ENCODE measurements at places on chromosomes 2 and 18.

- H3K4me3 ChIP-seq, result no peak overlapping the region
- no peaks in the 10 kb centered on the region for H3K4me1 ChIP-seq
- H3K27me3 ChIP-seq, result no peaks in the 10 kb centered on the region
- H3K36me3 ChIP-seq, result no peaks in the 10 kb centered on the region
- H3K27ac ChIP-seq, result no peak overlapping the region
Measured at GRCh38 chr2:211901226-211901846, 637.3 kb downstream of the ERBB4 start.

DNA sequence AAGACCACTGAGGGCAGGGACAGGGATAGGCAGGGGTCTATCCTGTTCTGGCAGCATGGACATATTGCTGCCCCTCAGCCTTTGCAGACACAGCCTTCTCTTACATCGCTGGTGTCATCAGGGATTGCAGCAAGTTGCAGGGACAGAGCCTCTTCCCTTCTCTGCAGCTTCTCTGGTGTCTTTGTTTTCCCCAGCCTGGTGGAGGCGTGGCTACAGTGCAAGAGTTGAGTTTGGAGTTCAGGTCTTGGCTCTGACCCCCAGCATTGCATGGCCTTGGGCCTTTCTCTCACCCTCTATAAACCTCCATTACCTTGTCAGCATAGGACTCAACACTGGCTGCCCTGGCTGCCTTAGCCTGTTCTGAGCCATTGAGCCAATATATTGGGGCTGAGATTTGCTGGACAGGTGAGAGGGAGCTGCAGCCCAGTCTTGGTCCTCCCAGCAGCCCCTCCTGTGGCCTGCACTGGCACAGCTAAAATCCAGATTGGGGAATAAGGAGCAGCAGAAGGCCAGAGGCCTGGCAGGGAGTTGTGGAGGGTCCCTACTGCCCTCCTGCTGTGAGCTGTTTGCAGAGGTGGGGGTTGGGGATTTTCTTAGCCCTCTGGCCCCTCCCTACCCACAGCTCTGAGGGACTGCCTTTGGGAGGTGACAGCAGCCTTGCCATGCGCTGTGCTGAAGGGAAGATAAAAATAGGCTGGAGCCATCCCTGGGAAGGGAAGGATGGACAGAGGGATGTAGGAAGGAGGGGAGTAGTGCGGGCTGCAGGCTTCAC is 22.8 kb downstream of the EHD3 start:
- no peak overlapping the region for H3K4me3 ChIP-seq
- H3K36me3 ChIP-seq, result peaks cover 18% of the 10 kb centered on the region

DNA sequence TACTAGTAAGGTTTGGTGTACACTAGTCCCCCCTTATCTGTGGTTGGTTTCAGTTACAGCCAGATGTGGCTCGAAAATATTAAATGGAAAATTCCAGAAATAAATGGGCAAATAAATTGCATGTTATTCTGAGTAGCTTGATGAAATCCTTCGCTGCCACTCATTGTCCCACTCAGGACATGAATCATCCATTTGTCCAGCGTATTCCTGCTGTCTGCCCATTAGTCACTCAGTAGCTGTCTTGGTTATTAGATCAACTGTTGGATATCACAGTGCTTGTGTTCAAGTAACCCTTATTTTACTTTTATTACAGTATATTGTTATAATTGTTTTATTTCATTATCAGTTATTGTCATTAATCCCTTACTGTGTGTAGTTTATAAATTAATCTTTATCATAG is 21.7 kb downstream of the ZDBF2 start:
- H3K4me1 ChIP-seq, result no peaks in the 10 kb centered on the region
- no peak overlapping the region for H3K27ac ChIP-seq
- H3K27me3 ChIP-seq, result no peaks in the 10 kb centered on the region
- DNase-seq, result no peak

- H3K27ac ChIP-seq, result no peak overlapping the region
- no peak for DNase-seq
- no peak overlapping the region for H3K4me3 ChIP-seq
- no peaks in the 10 kb centered on the region for H3K27me3 ChIP-seq
- H3K4me1 ChIP-seq, result no peaks in the 10 kb centered on the region
Measured at GRCh38 chr2:22958308-22958707, 426.7 kb upstream of the KLHL29 start.

GRCh38 chr2:73944714-73945113 is 18.0 kb downstream of the DGUOK start:
- H3K27ac ChIP-seq, result no peak overlapping the region
- no peaks in the 10 kb centered on the region for H3K27me3 ChIP-seq
- peaks cover 59% of the 10 kb centered on the region for H3K36me3 ChIP-seq
- no peak overlapping the region for H3K4me3 ChIP-seq
- peaks cover 8% of the 10 kb centered on the region for H3K4me1 ChIP-seq

DNA sequence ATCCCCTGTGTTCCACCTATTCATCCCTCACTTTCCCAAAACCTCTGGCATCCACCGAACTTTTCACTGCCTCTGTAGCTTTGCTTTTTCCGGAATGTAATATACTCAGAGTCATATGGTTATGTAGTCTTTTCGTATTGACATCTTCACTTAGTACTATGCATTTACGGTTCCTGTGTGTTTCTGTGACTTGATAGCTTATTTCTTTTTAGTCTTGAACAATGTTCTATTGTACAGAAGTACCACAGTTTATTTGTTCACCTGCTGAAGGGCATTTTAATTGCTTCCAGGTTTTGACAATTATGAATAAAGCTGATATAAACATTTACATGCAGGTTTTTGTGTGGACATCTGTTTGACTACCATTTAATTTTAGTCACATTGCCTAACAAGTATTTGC is 154.7 kb upstream of the DOK6 start:
- H3K4me3 ChIP-seq, result no peak overlapping the region
- DNase-seq, result no peak
- H3K27me3 ChIP-seq, result no peaks in the 10 kb centered on the region
- peaks cover 3% of the 10 kb centered on the region for H3K4me1 ChIP-seq

DNA sequence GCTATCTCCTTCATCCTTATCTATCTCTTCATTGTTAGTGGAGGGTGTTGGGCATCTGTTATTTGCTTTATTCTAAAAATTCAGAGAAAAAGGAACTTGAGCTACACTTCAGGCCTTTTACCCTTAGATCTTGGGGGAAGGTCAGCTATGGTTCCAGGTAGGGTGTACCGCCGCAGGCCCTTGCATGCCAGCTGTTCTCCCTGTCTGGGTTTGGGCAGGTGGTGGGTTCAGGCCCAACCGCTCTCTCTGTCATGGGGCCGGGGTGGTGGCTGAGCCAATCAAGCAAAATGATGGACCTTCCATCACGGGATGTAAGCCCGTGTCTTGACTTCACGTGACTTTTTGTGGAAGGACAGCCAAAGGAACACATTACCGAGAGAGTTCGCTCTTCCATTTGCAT is 231.1 kb downstream of the LDLRAD4 start:
- no peak overlapping the region for H3K4me3 ChIP-seq
- DNase-seq, result no peak
- no peak overlapping the region for H3K27ac ChIP-seq
- H3K27me3 ChIP-seq, result no peaks in the 10 kb centered on the region
- H3K36me3 ChIP-seq, result no peaks in the 10 kb centered on the region

DNA sequence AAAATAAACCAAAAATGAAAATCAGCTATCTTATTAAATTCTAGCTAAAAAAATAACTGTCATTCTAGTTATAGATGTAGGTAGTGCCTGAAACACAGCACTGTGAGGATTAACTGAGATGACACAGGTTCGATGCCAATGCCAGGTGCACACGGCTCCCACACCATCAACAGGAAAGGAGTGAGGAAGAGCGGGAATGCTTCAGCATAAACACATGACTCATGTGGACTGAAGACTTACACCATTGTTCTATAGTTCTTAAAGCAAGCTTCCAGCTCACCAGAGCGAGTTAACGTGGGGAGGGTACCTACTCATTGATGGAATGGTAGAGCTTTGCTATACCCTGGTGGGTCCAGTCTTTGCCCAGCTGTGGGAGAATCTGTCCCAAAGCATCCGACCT is 76.7 kb downstream of the EMILIN2 start:
- H3K4me3 ChIP-seq, result no peak overlapping the region
- H3K4me1 ChIP-seq, result no peaks in the 10 kb centered on the region
- H3K27me3 ChIP-seq, result no peaks in the 10 kb centered on the region
- H3K36me3 ChIP-seq, result peaks cover 43% of the 10 kb centered on the region
- H3K27ac ChIP-seq, result no peak overlapping the region
